ENCODE measurements at places on chromosomes 12 and 14. TPM values are rescaled to one million over a fixed set of nuclear protein-coding genes. Genes with fewer than 3 reads are reported as not detected.

Gene BDKRB2
- total RNA-seq = 38.6 TPM

Gene KRT75
- total RNA-seq = not detected

Gene GLIPR1L1
- total RNA-seq = not detected

Gene TPH2
- not detected for total RNA-seq

Gene FAM186B
- 0.28 TPM for total RNA-seq

Gene ATL1
- total RNA-seq = 7.0 TPM

Gene LUM
- 1,464 TPM for total RNA-seq

Gene RNF212B
- not detected for total RNA-seq

Gene OR6C76
- total RNA-seq = not detected

Gene RTL1
- not detected for total RNA-seq

Gene RHEBL1
- not detected for total RNA-seq

Gene GLS2
- not detected for total RNA-seq

Gene IAPP
- total RNA-seq = not detected
